Activated T-cell treated with anti-CD3 and anti-CD28 coated beads for 1 hour (primary cell): ENCODE measurements at places on chromosomes 2 and 18.

GRCh38 chr2:121334581-121335293 is 49.7 kb upstream of the TFCP2L1 start:
- DNase-seq: no peak

- no peak for DNase-seq
Observed at GRCh38 chr2:219998107-219998506, 370.7 kb downstream of the SLC4A3 start.

DNA sequence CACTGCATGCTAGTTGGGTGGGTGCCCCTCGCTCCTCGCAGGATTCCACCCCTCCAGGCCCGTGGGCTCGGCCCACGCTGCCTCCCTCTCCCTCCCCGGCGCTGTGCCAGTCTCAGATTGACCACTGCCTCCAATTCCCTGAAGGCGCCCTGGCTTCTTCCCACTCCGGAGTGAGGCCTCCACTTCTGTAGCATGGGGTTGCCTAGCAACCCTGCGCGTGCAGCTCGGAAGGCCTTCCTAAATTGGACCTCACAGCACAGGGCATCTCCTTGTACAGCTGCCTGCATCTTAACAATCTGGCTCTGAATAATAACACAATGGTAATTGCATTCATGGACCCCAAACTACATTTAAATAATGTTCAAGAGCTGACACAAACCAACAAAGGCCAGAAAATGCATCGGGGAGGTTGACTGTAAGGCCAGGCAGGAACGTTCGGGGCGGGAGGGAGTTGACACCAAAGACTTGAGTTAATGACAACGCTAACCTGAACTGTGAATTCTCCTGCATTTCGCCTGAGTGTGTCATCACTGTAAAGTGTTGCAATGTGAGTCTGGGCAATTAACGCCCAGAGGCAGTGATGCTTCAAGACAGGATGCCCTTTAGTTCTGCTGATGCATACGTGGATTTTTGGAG is 222.9 kb downstream of the ZBTB7C start:
- no peak for DNase-seq

GRCh38 chr2:1618191-1618961 is 125.9 kb downstream of the PXDN start:
- DNase-seq: no peak

DNA sequence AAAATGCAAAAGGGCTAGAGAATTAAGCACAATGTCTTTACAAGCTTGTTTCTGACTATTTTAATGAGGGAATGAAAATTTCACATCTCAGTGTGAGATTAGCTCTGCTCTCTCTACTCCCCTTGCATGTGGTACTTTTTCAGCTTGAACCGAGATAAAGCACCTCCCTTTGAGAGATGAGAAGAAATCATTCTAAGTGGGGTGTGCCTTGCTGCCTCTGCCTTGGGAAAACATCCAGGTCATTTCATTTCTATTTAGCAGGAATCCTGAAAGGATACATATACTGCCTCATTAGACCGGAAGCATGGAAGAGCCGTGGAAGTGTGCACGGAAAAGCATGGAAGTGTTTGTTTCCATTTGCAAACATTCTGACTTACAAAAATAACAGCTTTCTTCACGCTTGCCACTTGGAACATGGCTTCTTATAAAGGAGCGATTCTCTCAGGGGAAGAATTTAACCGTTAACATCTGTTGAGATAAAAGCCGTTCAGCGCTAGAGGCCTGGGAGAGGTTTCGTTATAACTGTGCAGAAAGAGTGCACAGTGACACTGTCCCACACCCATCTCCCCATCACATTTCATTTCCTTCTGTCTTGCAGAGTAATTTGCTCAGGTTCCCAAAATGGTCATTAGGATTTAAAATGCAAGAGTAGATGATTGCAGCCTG is 16.7 kb downstream of the NOSTRIN start:
- DNase-seq: no peak
